SK-N-DZ (cell line): ENCODE measurements at places on chromosomes 12 and 14.
A peak's percentile ranks its signal among the peaks of the same experiment; 100 is the strongest.

DNA sequence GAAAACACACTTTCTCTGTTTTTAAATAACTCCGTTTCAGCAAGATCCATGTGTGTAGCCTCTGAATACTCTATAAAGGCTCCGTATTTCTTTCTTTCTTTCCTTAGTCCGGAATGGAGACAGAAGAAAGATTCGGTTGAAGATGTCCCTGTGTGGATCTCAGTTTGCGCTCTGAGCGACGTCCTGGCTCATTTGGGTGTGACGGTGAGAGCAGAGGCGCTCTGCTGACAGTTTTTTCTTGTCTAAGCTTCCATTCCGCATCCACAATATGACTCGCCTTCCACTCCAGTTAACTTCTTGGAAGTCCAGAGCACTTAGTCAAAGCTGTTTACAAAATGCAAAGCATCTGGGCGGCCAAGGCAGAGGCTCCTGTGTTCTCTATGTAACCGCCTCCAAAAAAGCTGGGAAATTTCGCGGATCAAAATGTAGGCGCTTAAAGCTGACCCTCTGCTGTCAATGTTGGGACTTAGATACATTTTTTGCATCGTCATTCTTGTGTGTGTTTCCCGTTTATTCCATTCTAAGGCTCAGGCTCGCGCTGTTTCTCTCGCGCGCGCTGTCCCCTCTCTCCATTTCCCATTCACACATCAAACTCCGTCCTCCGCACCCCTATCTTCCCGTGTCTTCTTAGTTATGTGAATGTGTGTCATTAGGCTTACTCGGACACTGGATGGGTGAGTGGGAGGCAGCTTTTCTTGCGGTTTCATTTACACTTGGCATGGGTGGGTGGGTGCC, 880 bp upstream of the FLRT2 start:
- peak; percentile 41 for DNase-seq

GRCh38 chr14:71776471-71777360, 155.5 kb upstream of the RGS6 start:
- DNase-seq = no peak

- no peak for DNase-seq
Measured at GRCh38 chr12:108576660-108577234, 14.4 kb downstream of the ISCU start.

DNA sequence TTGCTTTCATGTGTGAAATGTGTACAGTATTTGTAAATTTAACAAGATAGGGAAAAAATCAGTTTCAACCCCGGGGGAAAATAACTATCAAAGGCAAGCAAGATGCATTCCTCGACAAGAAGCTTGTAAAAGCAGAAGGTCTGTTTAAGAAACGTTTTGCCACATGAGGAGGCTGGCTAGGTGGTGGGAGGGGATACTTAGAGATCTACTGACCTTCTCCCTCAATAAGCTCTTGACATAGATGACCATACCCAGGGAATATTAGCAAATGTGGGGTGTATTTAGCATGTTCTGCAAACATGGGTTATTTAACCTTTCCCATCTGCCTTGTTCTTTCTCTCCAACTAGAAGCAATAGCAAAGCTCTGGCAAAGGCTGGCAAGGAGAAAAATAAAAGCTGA, 4.9 kb downstream of the PTCSC3 start:
- DNase-seq = no peak

GRCh38 chr14:104131968-104132732, 6.2 kb upstream of the KIF26A start:
- no peak for DNase-seq

GRCh38 chr12:112349431-112349830, 32.8 kb downstream of the HECTD4 start:
- no peak for DNase-seq

DNA sequence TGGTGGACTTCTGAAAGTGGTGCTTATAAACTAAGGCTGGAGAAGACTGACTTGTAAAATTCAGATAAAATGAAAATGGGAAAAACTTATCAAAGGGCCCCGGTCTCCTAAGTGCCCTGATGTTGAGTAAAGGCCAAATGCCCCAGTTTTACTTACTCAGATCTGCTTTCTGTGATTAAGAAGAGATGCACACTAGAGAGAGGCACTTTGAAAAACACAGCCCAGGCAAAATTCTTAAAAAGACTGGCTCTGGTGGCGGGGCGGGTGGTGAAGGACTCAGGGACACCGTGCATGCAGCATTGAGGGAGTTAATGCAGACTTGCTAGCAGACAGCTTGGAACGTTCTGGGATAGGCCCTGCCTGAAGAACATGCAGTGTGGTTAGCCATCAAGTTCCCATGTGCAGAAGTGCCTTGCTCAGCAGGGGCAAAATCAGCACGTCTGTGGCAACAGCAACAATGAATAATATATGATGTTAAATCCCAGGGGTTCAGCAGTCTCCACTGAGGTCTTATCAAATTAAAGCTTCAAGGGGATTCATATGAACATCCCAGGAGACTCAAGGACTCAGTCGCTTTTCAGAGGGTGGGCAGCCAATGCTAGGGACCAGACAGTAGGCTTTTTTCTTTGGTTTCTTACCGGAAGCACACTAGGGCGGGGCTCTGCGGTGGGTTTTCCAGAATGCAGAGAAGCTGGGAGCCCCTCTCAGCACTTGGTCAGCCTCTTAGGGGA, 105.0 kb downstream of the DAD1 start:
- DNase-seq = no peak

DNA sequence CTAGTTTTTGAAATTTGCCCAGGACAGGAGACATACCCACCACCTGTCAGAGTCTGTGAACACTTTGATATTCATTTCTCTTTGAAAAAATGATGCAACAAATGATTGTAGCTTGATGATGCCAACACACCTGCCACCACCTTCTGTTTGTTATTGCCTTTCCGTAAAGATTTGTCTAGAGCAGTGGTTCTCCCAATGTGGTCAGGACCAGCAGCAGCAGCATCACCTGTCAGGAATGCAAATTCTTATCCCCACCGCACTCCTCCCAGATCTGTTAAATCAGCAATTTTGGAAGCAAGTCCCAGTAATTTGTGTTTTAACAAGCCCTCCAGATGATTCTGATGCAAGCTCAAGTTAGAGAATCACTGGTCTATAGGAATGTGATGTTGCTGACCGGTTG, 9.9 kb downstream of the CCDC175 start:
- no peak for DNase-seq

GRCh38 chr14:70622111-70622712, 19.5 kb upstream of the TTC9 start:
- peak; percentile 46 for DNase-seq

GRCh38 chr14:100662879-100663760, 63.6 kb upstream of the DLK1 start:
- DNase-seq = peak; percentile 68

DNA sequence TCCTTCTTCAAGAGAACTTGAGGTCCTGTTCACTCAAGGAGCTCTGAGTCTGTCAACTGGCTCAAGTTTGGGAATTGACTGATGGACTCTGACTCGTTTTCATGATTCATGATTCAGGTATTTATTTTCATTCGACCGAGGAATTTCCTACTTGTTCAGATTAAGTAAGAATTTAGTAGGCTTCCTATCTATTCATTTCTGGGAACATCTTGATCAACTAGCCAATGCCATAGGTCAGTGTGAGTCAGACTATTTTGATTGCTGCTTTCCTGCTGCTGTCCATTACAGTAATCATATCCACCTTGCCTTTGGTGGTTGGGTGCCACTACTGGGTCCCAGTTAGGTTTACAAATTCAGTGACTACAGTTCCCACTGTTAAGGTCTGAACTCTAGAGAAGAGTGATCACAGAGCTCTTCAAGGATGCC, 6.1 kb downstream of the FAM186A start:
- DNase-seq = no peak

DNA sequence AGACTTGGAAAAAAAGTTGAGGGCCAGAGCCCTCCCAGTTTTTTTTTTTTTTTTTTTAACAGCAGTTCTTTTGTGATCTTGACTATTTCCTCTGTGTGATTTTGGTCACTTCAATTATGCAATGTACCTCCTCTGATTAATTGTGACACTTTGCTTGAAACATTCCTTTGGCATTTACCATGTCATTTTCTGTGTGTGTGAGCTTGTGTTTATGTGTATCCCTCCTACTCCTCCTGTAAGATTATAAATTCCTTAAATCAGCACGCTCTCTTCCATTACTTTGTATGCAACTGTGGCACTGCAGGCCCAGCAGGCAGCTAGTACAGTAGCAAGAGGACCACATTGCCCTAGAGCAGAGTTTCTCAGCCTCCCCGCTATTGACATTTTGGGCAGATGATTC, 33.2 kb upstream of the GALNT16 start:
- DNase-seq = no peak

DNA sequence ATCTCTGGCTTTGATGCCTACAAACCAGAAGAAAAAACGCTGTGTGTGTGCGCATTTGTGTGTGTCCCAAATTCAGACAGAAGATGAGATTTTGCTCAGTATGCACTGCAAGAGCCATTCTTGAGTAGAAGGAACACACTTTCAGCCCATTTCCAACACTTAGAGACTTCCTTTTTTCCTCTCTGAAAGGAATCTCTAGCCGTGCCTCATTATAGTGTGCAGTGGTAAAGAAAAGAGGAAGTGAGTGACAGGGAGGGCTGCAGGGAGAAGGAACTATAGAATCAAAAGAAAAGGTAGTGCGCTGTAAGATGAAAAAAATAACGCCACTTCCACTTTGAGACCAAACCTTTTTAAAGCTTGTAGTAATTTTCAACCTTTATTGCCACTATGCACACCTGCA, 1400.9 kb upstream of the FLRT2 start:
- DNase-seq = no peak

GRCh38 chr14:22650960-22651521, 6.9 kb upstream of the OR6J1 start:
- DNase-seq = no peak

GRCh38 chr12:114201794-114202193, 204.2 kb downstream of the TBX5 start:
- no peak for DNase-seq
